Right lobe of liver (tissue), 6 donors: ENCODE measurements at places on chromosomes 16 and 17. TPM values are rescaled to one million over a fixed set of nuclear protein-coding genes. Genes with fewer than 3 reads are reported as not detected.

Gene DNAI2
- total RNA-seq, result not detected

Gene METTL9
- total RNA-seq, result 17.8 TPM

Gene MYH13
- not detected for total RNA-seq

Gene MYH3
- total RNA-seq, result 0.68 TPM

Gene CCL4L2
- total RNA-seq, result 2.5 TPM

Gene KCNH6
- not detected for total RNA-seq

Gene KLHL10
- total RNA-seq, result not detected

Gene GUCY2D
- not detected for total RNA-seq

Gene TNS4
- total RNA-seq, result not detected

Gene ZNF319
- total RNA-seq, result 3.1 TPM

Gene TNFSF13
- 5.6 TPM for total RNA-seq

DNA sequence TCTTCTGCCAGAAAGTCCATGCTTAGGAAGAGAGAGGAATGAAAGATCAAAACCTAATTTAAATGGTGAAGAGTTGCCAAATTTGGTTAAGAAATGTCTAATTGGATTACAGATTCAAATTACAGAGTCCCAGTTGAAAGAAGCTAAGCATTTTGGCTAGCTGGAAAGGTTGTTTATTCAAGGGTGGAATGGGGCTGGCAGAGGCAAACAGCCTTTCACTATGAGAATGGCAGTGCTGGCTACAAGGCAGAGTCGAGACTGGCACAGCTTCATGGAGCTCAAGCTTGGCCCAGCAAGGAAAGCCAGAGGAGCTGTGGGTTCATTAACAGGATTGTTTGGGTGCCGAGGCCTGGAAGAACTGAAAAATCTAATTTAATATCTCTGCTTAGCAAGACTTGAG lies 13.6 kb downstream of the MAP3K3 start:
- DNase-seq, result no peak

GRCh38 chr17:75783803-75784472 lies 668 bp upstream of the UNK start:
- peak; percentile 59 for DNase-seq

DNA sequence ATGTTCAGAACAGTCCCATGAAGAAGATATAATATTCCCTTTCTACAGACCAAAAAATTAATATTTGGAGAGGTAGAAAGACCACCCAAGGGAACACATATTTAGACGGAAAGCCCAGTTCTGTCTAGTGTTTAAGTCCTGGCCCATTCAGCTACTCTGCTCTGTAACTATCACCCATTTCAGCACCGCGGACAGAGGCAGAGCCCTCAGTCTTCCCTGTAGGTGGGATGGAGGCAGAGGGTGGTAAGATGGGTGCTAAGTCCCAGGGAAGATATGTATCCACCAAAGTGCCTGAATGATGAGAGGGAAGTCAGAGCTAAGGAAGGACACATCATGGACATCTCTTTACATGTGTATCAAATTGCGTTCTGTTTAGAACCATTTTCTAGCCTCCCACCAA lies 27.8 kb upstream of the C16orf78 start:
- DNase-seq, result no peak

GRCh38 chr17:77738751-77739531 lies 219.6 kb upstream of the TNRC6C start:
- peak; percentile 24 for DNase-seq

- DNase-seq, result no peak
These were observed 35.7 kb downstream of the NLRC5 start for GRCh38 chr16:57024894-57025680.

DNA sequence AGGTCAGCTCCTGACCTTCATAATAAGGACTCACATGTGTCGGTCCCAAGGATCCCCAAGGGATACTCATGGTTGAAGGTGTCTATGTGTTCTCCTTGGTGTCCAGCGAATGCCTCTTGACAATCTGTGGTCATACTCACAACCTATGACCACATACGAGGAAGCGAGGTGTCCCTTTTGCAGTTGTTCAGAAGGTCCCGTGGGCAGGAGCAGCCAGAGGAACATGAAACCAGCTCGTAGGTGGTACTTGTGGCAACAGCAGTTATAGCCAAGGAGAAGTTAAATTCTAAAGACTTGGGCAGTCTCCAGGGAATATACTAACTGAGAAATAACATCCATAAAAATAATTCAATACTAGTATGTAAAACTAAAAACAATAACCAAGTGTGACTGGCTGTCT lies 685.3 kb downstream of the WWOX start:
- DNase-seq, result no peak

GRCh38 chr17:41592601-41593305 lies 6.1 kb upstream of the KRT14 start:
- DNase-seq, result no peak

- no peak for DNase-seq
These were observed 7.3 kb downstream of the DLX4 start for GRCh38 chr17:49976163-49976827.

DNA sequence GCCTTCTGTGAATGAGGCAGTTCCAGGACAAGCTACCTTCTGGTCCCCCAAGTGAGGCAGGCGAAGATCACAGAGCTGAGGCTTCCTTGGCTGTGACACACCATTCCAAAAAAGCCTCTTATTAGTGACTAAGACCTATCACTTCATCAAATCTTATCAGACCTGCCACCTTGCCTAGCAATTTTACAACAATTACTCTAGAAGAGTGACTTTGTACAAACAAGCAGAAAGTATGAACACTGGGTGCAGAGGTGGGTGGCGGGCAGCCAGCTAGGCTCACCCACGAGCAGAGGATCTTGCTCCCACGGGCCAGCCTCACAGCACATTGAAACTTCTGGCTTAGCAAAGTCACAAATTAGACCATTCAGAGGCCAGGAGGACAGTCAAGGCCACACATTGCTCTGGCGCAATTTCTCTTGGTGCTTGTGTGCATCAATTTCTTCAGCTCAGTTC lies 2.2 kb upstream of the ICAM2 start:
- peak; percentile 40 for DNase-seq

DNA sequence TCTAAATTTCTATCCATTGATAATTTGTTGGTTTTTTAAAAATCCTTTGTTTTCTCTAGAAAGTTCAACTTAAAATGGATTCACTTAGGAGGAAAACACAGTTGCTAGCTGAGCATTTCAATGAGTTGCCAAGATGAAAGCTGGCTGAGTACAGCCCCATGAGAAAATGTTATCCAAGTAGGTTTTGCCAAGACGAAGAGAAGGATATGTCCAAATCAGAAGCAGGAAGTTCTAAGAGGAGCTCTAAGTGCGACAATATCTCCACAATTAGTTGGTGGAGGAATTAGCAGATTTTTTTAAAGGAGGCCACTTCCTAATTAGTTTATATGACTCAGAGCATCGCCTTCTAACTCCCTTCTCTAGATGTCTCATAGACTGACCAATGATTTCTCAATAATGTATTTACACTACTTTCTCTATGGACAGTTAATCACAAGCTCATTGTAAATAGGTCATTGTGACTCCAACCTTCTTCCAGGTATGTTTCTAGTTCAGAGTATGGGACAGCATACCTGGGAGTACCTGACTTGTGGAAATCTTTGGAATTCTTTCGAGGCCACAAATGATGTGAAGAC lies 873.3 kb upstream of the SOX9 start:
- no peak for DNase-seq

DNA sequence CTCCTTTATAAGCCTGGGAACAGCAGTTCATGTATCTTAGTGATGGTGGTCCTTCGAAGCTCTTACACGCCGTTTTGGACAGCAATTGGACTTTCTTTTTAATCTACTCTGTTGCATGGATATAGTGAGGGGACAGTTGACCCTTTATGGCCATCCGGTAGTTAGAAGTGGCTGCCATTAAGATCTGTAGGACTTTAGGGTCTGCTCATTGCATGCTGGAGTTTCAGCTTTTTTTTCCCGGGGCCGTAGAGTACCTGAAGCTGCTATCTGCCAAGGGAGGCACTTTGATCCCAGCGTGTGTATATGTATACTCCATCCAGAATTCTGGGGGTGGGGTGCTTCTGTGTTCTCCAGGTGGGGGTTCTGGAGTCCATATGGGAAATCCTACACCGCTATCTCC lies 1.2 kb downstream of the CYB5D1 start:
- DNase-seq, result no peak

DNA sequence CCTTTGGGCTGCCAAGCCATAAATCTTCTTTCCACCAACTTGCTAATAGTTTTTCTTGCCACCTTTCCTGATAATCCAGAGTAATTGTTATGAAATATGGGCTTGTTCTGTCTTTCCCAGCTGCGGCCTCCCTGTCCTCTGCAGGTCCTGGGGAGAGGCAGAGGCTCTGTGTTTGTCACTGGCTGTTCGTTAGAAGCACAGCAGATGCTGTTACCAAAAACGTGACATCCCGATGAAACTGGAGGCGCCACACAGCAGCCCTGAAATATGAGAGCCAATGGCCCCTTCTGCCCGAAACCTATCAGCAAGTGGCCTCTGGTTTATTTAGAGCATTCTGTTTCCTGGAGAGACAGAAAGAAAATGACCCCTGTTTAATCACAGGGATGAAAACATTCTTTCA lies 115.1 kb upstream of the ANKFN1 start:
- no peak for DNase-seq

GRCh38 chr17:15269780-15270089 lies 4.6 kb upstream of the PMP22 start:
- DNase-seq, result no peak

- no peak for DNase-seq
These were observed 950.8 kb upstream of the GOT2 start for GRCh38 chr16:59684911-59685310.

DNA sequence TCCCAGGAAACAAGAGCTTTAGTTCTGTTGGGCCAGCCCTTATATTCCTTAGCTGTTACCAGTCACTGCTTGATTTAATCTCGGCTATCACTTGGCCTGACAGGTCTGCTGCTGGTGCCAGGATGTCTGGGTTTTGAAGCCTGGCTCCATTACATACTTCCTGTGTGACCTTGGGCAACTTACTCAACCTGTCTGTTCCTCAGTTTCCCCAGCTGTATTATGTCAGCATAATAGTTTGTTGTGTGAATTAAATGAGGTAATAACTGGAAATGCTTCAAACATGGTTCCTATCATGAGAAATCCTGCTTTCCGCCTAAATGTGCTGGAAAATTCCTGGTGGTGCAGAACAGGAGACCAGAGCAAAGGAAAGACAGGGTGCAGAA lies 50.6 kb upstream of the STH start:
- no peak for DNase-seq

DNA sequence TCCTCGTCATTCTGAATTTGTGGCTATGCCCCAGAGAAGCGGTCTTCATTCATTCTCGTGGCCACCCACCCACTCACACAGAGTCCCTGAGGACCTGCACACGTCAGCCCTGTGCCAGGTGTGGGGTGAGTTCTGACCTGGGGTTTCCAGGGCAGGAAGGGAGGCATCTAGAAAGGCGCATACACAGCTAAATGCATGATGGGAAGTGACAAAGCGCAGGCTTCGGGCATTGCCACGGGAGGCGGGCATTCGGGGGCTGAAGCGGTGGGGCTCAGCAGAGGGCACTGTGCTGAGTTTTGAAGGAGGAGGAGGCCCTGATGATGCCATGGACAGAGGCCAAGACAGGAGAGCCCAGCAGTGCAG lies 10.9 kb downstream of the UBALD2 start:
- no peak for DNase-seq

DNA sequence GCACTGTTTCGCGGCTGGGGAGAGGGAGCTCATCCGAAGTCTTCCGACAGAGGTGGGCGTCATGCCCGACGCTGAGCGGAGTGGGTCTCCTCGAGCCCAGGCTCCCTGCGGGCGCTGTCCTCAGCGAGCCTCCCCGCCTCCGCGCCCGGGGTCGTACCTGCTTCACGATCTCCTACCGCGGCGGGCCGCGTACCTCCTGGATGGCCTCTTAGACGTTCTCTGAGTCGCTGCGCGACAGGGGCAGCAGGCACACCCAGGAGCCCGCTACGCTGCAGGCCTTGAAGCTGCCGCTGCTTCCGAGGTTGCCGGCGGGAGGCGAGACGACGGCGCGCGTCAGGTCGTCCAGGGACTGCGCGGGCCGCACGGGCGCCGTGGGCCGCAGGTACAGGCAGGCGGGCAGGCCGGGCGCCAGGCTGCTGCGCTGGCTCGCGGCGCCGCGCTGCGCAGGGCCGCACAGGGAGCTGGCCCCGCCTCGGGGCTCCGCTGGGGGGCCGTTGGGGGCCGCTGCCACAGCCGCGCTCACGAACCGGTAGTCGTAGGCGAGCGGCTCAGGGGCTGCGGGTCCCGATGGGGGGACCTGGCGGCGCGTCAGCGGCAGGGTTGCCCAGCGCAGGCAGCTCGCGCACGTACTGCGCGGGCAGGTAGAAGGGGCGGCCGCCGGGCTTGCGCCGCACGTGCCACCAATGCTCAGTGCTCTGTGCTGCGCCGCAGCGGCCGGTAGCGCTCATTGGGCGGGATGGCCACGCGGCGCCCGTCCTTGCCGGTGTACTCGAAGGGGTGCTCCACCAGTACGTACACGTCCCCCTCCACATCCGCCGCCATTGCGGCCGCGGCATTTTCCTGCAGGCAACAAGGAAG lies 116.4 kb upstream of the SMURF2 start:
- DNase-seq, result no peak

DNA sequence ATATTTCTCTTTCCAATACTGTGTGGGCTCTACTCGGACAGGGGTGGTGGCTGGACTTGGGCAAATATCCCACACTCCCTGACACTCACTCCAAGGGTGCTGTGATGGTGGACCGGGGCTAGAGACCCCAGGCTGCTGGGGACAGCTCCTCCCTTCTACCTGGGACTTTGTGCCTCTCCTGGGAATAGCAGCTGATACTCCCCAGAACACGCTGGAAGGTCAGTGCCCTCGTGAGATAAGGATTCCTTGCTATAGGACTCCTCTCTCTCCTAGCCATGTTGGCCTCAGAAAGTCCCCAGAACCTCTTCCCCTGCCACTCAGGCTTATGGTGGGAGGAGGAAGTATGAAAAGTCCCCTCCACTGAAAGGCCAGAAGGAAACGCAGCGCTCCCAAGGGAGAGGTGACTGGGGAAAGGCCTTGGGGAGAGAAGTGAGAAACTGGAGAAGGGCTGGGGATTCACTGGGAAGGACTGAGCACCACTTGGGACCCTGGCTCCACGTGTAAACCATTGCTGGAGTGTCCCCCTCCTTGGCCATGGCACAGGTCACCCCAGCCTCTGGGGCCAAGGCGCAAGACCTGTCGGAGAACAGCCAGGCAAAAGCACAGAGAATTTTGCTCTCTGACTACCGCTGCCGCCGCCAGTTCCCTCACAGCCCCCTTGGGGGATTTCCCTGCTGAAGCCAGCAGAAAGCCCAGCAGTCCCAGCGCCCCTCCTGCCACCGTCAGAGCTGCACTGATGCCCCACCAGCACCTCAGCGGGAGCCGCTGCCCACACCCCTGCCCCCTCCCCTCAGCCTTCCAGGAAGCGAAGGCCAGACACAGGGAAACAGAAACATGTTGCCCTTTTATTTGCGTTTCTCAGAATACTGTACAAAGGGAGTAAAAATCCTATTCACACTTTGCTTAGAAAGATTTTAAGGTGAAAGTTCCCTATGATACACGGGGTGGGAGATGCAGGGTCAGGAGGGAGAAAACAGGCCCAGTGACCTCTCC lies 2.1 kb upstream of the GSDMB start:
- DNase-seq, result peak; percentile 53

- DNase-seq, result no peak
These were observed 118.9 kb upstream of the IRX3 start for GRCh38 chr16:54405478-54405877.

DNA sequence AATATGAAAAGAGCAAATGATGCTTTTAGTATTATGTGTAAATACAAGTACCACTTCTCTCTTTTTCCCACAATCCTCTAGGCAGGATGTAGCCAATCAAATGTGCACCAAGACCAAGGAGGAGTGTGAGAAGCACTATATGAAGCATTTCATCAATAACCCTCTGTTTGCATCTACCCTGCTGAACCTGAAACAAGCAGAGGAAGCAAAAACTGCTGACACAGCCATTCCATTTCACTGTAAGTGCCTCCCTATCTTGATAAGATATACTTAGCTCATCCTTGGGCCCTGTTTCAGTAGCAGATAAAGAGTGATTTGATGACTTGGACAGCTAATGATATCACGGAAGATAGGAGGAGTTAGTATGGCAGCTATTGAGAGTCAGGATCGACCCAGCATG lies 33.7 kb downstream of the TADA2A start:
- DNase-seq, result no peak
